ENCODE measurements at places on chromosomes 1 and 21.

DNA sequence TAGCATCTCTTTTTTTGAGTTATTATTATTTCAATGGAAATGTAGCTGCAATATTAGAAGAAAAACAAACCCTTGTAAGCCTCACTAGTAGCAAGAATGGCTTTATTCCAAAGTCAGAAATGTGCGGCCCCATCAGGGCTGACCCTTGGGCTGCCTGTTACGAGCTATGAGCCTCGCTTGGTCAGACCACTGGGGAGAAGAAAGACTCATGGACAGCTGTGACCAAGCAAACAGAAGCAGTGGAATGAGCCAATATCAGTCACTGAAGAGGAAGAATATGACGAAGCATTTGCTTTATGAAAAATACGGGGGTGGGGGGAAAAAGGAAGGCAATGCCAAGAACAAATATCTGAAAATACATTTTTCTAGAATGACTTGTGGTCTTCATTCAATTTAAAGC, 504.5 kb downstream of the LMO4 start:
- no peak for DNase-seq

DNA sequence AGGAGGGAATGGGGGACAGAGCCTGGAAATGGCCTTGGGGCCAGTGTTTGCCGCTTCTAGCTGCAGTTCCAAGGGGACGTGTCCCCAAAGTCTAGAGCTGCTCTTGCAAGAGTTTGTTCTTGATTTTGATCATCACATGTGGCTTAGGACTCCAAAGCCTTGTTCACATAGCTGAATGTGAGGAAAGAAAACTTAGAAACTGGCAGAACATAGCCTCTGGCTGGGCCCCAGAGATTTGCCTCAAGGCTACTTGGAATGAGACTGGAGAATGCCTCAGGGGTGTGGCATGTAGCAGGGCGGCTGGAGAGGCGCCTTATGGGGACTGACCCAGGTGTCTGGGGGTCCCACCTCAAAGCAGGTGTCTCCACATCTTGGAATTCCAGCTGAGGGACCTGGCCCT, 2.3 kb downstream of the PDXK start:
- no peak for DNase-seq

- DNase-seq, result no peak
Measured at GRCh38 chr1:181448461-181448860, 34.9 kb upstream of the CACNA1E start.

DNA sequence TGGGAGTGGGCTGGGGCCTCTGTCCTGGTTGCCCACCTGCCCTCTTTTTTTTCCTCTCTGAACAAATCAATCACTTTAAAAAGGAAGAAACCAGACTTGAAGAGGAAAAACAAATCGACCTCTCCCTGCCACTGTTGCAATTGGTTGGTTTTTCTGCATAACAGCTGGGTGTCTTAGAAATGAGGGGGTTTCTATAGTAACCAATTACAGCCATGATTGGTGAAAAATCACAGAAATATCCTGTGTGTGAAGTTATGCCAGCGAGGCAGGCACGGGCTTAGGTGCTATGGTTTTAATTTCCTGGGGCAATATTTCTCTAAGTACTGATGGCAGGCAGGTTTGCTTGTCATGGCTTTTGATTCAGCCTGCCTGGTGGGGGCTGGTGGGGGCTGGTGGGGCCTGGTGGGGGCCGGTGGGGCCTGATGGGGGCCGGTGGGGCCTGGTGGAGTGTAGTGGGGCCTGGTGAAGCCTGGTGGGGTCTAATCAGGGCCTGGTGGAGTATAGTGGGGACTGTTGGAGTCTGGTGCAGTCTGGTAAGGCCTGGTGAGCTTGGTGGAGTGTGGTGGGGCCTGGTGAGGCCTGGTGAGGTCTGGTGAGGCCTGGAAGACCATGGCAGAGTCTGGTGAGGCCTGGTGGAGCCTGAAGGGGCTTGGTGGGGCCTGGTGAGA, 54.6 kb downstream of the AJAP1 start:
- no peak for DNase-seq

DNA sequence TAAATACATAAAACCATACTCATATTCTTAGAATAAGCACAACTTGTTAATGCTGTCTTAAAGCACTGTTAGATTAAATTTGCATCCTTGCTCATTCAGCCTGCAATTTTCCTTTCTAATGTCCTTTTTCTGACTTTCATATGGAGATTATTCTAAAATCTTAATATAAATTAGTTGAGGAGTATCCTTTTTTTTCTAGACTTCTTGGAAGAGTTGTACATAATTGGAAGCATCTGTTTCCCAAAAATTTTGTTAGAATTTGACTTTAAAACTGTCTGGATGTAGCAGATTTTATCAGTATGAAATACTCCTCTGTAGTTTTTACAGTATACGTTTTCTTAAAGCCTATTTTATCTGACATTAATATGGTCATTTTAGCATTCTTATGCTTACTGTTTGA, 9.7 kb downstream of the KIFAP3 start:
- no peak for DNase-seq

Measured in MM.1S (cell line).